ENCODE measurements at places on chromosomes 7 and 10. TPM values are rescaled to one million over a fixed set of nuclear protein-coding genes. Genes with fewer than 3 reads are reported as not detected.

- no peak for DNase-seq
Measured at GRCh38 chr10:88033793-88034192, 170.4 kb downstream of the PTEN start.

DNA sequence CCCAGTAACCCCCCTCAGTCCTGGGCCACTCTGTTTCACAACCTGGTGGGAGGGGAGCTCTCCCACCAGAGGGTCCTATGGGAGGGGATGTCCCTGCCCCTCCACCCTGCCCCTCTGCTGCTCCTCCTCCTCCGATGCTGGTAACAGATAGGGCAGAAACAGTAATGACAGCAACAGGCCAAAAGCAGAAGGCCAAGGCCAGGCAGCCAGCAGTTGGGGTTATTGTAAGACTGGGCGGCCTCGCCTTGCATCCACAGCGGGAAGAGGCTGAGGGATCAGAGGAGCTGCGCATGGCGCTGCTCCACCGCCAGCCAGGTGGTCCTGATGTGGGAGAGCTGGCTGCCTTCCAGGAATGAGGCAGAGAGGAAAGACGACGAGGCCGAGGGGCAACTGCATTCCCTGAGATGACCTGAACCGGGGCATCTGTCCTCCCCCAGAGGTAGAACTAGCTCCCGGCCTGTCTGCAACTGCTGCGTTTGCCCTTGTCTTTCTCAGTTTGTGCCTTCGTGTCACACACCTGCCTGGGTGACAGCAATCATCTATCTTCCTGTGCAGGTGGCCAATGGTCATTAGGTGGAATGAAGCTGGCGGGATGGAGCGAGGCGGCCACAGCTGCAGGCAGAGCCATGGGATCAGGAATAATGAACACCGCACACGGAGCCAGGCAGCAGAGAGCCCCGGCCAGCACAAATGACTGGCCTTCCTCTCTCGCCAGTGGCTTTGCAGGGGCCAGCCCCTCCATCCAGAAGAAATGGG is 54.0 kb upstream of the CACUL1 start:
- DNase-seq, result no peak

GRCh38 chr7:136138991-136139390 is 161.8 kb upstream of the MTPN start:
- DNase-seq, result no peak

DNA sequence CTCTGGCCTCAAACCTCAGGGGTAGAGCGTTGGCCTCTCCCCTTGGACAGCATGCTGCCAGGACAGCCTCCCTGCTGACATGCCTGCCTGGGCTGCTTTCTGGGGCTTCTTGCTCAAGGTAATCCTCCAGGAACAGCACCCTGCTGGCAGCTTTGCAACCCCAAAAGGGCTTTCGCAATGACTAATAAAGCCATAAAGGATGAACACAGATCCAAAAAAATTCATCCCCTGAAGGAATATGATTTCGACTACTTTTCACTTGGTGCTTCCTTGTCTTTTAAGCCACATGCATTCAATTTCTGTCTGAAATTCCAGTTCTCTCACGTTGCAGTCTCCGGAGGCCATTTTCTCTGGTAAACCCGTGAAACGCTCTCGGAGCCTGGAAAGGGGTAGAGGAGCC is 15.1 kb upstream of the SH3PXD2A start:
- no peak for DNase-seq

DNA sequence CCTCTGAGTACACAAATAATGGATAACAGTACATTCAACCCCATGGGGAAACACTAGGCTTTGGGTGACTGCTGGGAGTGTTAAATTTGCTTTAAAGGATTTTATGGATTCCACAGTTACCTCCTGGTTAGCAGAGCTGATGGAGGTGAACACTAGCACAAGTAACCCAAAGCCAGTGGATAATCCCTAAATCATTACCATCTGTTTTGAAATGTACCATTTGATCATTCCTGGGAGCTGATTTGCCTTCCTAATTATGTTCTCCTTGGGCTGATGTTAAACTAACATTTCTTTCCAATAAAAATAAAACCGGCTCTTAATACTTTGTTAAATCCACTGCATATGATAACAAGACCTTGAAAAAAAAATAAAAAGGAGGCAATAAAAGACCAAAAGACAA is 493.9 kb downstream of the PLXNA4 start:
- DNase-seq, result no peak

- no peak for DNase-seq
Measured at GRCh38 chr7:44084701-44085100, 2.4 kb upstream of the POLM start.

DNA sequence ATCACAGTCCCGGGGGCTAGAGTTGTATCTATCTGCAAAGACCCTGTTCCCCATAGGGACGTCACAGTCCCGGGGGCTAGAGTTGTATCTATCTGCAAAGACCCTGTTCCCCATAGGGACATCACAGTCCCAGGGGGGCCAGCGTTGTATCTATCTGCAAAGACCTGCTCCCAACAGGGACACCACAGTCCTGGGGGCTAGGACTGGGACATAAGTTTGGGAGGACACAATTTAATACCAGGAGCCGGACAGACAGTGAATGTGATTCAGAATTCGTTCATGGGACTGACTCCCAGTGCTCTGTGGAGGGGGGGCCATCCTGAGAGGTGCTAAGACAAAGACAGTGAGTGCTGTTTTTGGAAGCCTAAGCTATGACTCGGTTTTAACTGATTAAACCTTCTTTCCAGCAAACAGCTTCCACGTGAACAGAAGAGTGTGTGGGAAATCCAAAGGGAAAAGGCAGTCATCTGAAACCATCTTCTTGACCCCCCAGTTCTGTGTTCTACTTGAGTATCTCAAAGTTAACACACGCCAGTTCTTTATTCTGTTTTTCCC is 153.0 kb downstream of the DIP2C start:
- DNase-seq, result no peak

DNA sequence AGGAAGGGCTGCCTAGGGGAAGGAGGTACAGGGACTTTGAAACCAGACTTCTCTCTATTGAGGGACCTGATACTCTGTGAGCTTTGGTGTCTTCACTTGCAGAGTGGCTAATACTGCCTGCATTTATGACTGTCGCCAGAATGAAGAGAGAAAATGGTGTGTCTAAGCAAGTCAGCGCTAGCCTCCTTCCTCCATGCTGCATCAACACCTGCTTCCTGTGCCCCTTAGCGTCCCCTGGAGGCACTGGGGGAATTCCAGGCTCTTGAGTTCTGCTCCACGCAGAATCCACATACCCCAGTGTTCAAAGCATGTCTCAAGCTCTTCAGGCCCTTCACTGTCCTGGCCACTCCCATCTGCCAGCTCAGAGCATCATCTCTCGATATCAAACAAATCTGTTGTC is 140.5 kb downstream of the PKD1L1 start:
- DNase-seq, result no peak

DNA sequence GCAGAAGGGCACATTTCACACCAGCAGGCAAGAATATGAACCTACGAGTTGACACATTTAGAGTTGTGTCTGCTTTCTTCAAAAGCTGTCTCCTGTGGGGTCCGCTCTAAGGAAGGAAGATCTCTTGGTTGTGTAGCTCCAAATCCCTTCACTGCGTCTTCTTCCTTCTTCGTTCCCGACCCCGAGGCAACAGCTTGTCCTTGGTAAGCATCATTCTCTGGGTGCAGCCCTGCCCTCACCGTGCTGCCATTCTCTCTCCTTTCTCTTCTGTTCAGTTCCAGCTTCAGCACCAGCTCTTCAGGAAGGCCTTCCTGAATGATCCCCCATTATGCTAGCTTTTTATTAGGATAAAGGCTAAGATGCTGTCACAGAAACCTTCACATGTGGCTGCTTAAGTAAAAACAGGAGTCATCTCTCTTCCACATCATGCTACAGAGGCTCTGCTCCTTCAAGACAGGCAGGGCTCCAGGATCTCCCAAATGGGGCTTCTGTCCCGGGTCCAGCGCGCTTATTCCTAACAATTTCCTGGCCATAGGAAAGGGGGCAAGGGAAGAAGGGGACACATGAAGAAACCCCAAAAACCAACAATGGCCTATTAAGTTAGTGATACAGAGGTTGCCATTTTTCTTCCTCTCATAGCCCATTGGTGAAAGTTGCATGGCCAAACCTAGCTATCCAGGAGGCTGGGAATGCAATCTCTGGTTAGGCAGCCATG is 52.2 kb upstream of the SHH start:
- DNase-seq, result no peak

GRCh38 chr10:131561897-131562296 is 250.4 kb upstream of the TCERG1L start:
- no peak for DNase-seq

DNA sequence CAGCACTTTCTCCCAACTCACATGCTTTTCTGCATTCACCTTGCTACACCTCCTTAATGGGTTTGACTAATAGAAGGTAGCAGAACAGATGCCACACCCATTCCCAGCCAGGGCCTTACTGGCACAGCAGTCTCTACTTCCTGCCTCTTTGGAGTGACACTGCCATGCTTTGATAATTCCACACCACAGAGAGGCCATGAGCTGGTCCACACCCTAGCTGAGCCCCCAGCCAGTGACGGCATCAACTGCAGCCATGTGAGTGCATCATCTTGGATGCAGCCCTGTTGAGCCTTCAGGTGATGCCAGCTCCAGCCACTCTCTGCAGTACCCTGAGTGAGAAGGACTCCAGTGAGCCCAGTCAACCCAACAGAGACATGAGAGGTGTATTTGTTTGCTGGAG is 27.5 kb upstream of the EZH2 start:
- DNase-seq, result no peak

DNA sequence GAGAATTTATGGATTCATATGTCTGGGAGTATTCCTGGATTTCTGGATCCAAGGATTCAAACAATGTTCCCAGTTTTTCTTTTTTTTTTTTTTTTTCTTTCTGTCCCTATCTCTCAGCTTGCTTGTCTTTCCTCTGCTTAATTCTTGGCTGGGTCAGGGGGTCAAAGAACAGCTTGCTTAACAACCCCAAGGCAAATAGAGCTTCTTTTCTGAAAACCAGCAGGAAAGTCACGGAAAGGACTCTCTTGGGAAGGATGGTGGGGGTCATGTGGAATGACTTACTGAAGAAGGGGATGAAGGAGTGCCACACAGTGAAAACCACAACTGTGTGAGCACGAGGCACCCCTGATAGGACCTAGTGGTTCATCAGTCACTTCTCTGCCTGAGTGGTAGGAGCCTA is 36.1 kb downstream of the GRK5 start:
- DNase-seq, result no peak

- no peak for DNase-seq
Measured at GRCh38 chr10:33800545-33800944, 466.1 kb upstream of the NRP1 start.

- DNase-seq, result no peak
Measured at GRCh38 chr10:53990799-53991238, 810.2 kb downstream of the PCDH15 start.

- DNase-seq, result peak; percentile 23
Measured at GRCh38 chr10:88227342-88228018, 355.6 kb downstream of the RNLS start.

DNA sequence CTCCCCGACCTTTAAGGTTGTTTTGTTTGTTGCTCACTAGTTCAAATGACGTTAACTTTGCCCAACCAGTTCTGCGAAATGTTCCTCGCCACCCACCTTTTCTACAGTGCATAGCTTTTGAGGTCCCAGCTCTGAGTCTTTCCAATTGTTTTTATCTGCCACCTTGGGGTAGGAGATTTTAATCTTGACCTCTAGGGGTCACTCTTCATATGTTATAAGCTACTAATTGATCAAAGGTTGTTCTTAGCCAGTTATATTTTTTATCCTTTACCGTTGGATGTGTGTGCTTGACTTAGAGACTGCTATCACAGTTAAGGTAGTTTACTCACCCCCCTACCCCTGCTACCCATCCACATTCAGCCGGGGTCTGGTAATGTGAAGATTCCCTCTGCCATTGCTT is 372.4 kb downstream of the SUGCT start:
- DNase-seq, result no peak

DNA sequence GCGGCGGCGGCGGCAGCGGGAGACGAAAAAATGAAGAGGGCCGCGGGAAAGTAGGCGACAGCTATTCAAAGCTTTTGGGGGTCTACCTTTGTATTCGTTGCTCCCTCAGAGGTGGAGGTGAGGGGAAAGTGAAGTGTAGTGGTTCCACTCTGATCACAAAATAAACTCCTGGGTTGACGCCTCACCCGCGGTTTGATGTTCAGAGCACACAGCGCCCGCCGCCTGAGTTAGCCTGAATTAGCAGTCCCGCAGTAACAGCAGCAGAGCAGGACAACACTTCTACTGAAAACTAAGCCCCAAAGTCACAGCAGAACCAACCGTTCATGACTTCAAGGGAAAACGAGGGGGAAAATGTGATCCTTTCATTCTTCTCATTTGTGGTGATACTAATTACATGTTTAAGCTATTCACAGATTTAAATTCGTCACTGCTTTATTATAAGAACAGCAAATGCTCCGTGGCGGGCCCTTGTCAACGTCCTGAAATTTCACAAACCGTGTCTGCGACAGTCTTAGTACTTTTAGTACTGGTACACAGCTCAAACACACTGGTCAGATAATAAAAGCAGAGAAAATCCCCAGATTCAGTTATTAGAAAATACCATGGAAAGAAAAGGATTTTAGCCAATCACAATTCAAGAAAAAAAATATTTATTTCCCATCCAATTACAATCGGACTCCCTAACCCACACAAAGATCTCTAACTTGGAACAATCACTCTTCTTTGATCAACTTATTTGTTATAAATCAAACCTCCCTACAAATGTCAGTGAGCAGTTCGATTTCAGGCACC is 563 bp upstream of the JMJD1C start:
- peak; percentile 71 for DNase-seq

DNA sequence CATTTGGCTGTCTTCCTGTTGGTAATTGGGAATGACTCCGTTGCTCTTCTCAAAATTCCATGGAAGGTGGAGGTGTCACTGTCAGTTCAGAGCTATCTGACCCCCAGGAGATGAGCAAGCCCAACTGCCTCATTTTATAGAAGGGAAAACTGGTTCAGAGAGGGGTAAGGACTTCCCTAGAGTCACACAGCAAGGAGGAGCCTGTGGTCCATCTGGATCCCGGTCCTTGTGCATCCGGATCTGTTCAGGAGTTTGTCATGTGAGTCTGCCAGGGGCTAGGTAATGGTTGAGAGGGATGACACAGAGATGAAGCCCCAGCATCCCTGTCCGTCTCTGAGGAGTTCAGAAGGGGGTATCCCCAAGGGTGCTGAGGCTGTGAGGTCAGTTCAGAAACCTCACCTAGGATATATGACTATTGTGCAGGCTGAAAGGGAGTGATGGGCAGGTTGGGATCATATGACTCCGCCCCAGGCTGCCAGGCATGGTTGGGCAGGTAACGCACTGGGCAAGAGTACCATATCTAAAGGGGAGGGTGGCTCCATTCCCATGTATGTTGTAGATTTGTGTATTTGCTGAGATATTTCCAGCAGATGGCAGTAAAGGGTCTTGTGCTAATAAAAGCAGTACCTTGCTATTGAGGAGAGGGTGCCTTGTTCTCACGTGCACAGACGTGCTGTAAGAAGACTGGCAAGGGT is 16.0 kb upstream of the SLC29A3 start:
- DNase-seq, result no peak

- DNase-seq, result peak; percentile 29
Measured at GRCh38 chr10:118259288-118259906, 82.7 kb downstream of the FAM204A start.

LRIT1 gene
- total RNA-seq, result not detected

LRRC61 gene
- total RNA-seq, result 9.9 TPM

VPS37D gene
- total RNA-seq, result 5.6 TPM

NXPH1 gene
- not detected for total RNA-seq

IDI2 gene
- not detected for total RNA-seq

ARID5B gene
- total RNA-seq, result 14.4 TPM

KLHL7 gene
- total RNA-seq, result 20.3 TPM

HYAL4 gene
- total RNA-seq, result 0.89 TPM

SERPINE1 gene
- 5.5 TPM for total RNA-seq

MSMB gene
- total RNA-seq, result not detected

CLDN3 gene
- total RNA-seq, result 253 TPM

PPP1R17 gene
- total RNA-seq, result not detected

ZP3 gene
- total RNA-seq, result not detected

OAT gene
- total RNA-seq, result 93.9 TPM

TFEC gene
- total RNA-seq, result 2.5 TPM

Data from thyroid gland (tissue), 4 donors.